ENCODE measurements at places on chromosomes 7 and 10.

DNA sequence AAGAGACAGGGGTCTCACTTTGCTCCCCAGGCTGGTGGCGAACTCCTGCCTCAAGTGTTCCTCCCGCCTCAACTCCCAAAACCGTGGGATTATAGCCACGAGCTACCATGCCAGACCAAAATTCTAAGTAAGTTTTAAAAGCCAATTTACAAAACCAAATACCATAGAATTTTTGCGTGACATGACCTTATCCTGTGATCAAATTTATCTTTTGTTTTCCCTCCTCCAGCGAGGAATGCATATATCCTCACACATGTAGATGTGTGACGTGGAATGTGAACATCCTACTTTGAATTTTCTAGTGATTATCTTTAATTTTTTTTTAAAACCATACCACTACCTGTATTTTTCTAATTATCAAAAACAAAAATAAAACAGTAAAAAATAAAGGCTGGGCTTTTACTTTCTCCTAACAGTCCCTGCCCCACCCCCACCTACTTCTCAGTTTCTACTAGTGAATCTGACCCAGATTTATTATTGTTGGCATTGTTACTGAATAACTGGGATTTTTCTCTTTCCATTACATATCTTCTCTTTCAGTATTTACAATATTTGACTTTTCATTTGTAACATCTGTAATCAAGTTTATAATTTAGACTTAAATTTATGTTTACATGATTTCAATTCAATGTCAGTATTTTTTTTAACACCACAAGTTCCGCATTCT lies 26.0 kb downstream of the CYTH3 start:
- no peak for DNase-seq

GRCh38 chr10:106284802-106285587 lies 879.5 kb downstream of the SORCS1 start:
- no peak for DNase-seq

GRCh38 chr7:155032978-155033377 lies 30.1 kb upstream of the PAXIP1 start:
- no peak for DNase-seq

DNA sequence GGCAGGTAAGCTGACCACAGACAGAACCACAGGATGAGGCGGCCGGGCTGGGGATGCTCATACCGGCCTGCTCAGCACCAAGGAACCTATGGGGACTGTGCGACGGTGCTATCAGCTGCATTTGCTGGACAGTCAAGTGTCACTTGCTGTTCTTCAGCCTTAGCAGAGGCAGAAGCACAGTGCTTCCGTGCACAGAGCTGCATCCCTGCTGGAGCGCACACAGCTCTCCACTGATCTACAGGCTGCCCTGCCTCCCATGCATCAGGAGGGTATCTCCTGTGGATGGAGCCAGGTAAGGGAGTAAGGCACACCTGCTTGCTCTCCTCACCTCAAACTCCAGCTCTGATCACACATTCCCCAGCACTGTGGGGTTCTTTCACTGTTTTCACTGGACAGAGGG lies 97.5 kb downstream of the TNS3 start:
- no peak for DNase-seq

DNA sequence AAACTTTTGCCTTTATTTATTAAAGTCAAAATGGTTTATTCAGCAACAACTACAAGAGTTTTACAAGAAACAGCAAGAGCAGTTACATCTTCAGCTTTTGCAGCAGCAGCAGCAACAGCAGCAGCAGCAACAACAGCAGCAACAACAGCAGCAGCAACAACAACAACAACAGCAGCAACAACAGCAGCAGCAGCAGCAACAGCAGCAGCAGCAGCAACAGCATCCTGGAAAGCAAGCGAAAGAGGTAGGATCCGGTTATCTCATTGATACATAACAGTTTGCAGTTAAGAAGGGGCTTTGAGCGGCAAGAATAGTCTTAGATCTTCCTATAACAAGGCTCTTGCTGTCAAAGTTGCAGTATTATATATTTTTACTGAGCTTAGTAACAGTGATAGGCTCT lies 215.1 kb downstream of the FOXP2 start:
- DNase-seq, result no peak

DNA sequence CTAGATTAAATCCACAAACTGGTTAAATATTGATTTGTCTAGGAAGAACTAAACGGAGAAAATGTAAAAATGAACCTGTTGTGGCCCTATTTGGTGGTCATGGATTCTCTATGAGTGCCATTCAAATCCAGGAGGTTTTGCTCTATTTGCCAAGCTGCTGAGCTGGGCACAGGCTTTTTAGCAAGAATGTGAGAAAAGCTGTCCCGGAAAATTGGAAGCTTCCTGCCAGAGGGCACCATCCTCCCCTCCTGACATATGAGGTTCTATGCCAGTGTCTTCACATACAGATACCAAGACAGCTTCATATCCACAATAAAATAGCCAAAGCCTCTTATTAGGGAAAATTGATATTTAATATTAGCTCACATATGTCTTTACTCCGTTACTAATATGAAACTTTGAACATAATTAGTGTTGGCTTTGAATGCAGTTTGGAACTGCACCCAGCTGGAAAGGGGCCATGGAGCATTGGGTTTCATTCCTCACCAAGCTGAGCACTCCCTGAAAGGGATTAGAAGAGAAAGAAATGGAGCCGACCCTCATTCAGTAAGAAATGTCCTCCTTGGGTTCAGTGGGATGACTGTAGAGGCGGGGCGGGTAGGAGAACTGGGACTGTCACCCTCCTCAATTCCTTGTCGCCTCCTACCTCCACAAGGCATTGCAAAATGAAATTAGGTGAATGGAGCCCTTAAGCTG lies 47.8 kb downstream of the NRCAM start:
- DNase-seq, result no peak

DNA sequence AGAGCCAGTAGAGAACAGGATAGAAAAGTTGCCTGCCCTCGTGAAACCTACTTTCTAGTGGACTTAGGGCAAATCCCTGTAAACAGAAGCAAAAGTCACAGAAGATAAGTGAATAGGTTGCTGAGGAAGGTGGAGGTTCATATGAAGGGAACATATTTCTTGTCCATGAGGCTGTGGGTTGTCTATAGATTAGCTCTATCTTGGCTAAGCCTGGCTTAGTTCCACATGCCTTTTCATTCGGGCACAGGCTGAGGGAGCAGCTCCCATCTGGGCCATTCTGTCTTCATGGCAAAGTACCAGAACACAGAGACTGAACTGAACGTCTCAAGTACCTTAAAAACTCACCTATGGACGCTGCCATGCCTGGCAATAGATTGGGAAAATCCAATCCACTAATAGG lies 45.3 kb downstream of the BZW2 start:
- no peak for DNase-seq

Measured in naive thymus-derived CD8-positive, alpha-beta T cell (primary cell).